ENCODE measurements at places on chromosomes 5 and 9.

DNA sequence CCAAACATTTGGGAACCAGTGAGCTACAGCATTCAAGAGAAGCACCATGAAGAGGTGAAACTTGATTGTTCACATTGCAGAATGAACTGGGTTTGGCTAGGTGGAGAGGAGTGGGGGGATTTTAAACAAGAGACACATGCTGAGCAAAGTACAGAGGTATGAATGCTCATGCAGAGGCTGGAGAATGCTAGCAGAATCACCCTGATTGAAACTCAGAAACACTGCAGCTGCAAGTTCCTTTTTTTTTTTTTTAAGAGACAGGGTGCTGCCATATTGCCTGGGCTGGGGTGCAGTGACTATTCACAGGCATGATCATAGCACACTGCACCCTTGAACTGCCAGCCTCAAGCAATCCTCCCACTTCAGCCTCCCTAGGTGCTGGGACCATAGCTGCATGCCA lies 35.1 kb downstream of the DENND1A start:
- no peak overlapping the region for H3K27ac ChIP-seq
- H3K4me1 ChIP-seq, result no peaks in the 10 kb centered on the region
- no peaks in the 10 kb centered on the region for H3K36me3 ChIP-seq
- H3K27me3 ChIP-seq, result no peaks in the 10 kb centered on the region

- no peak for DNase-seq
- no peak overlapping the region for H3K4me3 ChIP-seq
- no peaks in the 10 kb centered on the region for H3K4me1 ChIP-seq
- H3K36me3 ChIP-seq, result no peaks in the 10 kb centered on the region
Observed at GRCh38 chr9:92798358-92798757, 33.7 kb upstream of the BICD2 start.

- H3K4me3 ChIP-seq, result peak within 1 kb of the TSS; percentile 84
- peaks cover 2% of the 10 kb centered on the region for H3K4me1 ChIP-seq
Observed at GRCh38 chr5:179060116-179061008, at the start of gene ZNF354C. Gene ZNF354C (plus strand): TSS chr5:179060373. CDS start chr5:179062069, 1,696 bp downstream.

- H3K27ac ChIP-seq, result no peak overlapping the region
- peaks cover 8% of the 10 kb centered on the region for H3K4me1 ChIP-seq
- H3K27me3 ChIP-seq, result peaks cover 37% of the 10 kb centered on the region
- DNase-seq, result no peak
Observed at GRCh38 chr5:11385901-11386293, 518.3 kb downstream of the CTNND2 start.

- H3K27me3 ChIP-seq, result no peaks in the 10 kb centered on the region
- no peaks in the 10 kb centered on the region for H3K4me1 ChIP-seq
- no peak overlapping the region for H3K4me3 ChIP-seq
- peak; percentile 66 for DNase-seq
Observed at GRCh38 chr5:62779010-62779422, 200.4 kb downstream of the LRRC70 start.

GRCh38 chr5:34511915-34512314 lies 144.2 kb upstream of the RAI14 start:
- no peak overlapping the region for H3K27ac ChIP-seq
- peaks cover 3% of the 10 kb centered on the region for H3K4me1 ChIP-seq
- H3K36me3 ChIP-seq, result no peaks in the 10 kb centered on the region
- no peaks in the 10 kb centered on the region for H3K27me3 ChIP-seq
- DNase-seq, result peak; percentile 42

- H3K4me1 ChIP-seq, result peaks cover 8% of the 10 kb centered on the region
- DNase-seq, result peak; percentile 44
- peaks cover 12% of the 10 kb centered on the region for H3K36me3 ChIP-seq
- H3K27me3 ChIP-seq, result no peaks in the 10 kb centered on the region
- no peak overlapping the region for H3K27ac ChIP-seq
- no peak overlapping the region for H3K4me3 ChIP-seq
Observed at GRCh38 chr9:121368138-121368522, 1.9 kb downstream of the STOM start.

GRCh38 chr5:79736528-79737514 lies 47.2 kb downstream of the CMYA5 start:
- no peaks in the 10 kb centered on the region for H3K36me3 ChIP-seq
- no peak overlapping the region for H3K27ac ChIP-seq
- H3K27me3 ChIP-seq, result peaks cover 27% of the 10 kb centered on the region

- H3K4me3 ChIP-seq, result no peak overlapping the region
- H3K27me3 ChIP-seq, result no peaks in the 10 kb centered on the region
- no peak for DNase-seq
- no peaks in the 10 kb centered on the region for H3K36me3 ChIP-seq
- H3K4me1 ChIP-seq, result no peaks in the 10 kb centered on the region
Observed at GRCh38 chr9:12318732-12319685, 374.2 kb upstream of the TYRP1 start.

DNA sequence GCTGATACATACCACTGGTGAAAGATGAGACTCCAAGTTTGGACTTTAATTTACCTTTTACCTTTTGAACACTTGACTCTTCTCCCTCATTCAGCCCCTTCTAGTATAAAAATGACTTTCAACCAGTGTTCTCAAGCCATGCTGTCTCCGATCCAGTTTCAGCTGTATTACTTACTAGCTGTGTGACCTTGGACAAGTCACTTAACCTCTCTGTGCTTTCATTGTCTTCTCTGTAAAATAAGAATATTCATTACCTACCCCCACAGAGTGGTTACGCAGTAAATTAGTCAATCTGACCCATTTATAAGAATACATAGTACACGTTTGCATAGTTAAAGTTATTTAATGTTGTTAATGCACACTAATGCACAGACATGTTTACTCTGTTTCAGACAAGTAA lies 12.6 kb upstream of the CEMIP2 start:
- DNase-seq, result no peak
- H3K27me3 ChIP-seq, result no peaks in the 10 kb centered on the region
- no peak overlapping the region for H3K4me3 ChIP-seq
- peaks cover 5% of the 10 kb centered on the region for H3K4me1 ChIP-seq

- no peaks in the 10 kb centered on the region for H3K36me3 ChIP-seq
- H3K27me3 ChIP-seq, result no peaks in the 10 kb centered on the region
- no peaks in the 10 kb centered on the region for H3K4me1 ChIP-seq
- H3K27ac ChIP-seq, result no peak overlapping the region
Observed at GRCh38 chr5:110463106-110463505, 263.4 kb downstream of the TMEM232 start.

DNA sequence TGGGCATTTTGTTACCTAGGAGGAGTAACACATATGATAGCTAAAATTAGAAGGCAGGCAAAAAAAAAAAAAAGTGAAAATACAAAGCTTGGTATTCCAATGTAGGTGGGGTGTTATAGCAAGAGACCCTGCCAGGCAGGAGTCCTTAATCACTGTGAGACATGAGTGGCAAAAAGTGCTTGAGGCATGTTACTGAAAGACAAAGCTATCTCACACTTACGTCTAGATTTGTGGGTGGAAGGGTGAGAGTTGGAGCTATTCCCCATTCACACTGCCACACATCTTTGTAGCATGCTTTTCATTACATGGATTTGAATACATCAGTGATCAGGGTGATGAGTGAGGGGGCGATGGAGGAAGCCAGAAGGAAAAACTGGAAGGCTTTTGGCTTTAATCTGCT lies 2.6 kb upstream of the PLPPR1 start:
- H3K4me3 ChIP-seq, result no peak overlapping the region
- no peak overlapping the region for H3K27ac ChIP-seq
- H3K4me1 ChIP-seq, result peaks cover 16% of the 10 kb centered on the region
- DNase-seq, result no peak

DNA sequence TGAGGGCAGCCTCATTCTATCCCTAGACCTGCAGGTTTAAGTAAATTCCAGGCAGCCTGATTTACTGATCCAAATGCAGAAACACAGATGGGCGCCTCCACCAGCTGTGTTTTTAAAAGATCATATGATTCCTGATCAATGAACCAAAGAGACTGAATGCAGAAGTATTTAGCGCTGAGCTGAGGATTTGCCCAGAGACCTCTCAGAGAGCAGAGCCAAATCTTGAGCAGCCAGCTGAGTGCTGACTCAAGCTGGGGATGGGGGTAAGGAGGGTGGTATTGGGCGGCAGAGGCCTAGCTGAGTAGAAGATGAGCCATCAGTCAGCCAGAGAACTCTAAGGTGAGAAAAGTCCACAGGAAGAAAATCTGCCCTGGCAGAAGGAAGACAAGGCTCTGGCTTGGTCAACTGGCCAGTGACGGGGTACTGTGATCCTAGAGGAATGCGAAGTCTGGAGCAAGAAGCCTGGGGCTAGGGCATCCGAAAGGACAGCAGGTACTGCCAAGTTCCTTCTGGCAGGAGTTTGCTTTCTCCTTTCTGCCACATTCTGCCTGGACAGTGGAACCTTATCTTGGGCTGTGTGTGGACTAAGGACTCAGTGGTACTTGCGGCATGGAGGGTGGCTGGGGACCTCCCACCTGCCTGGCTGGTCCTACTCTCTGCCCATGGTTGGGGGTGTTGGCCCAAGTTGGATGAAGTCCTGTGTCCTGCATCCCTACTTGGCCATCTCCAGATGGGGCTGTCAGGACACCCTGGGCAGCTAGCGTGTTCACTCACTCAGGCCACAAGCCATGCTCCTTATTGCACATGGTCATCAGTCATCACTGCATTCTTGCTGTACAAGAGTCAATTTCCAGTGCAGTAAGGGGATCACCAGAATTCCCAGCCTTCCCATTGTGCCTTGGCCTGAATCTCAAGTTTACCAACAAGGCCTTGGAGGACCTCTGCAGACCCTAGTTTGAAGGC lies 34.5 kb upstream of the CDKN2AIPNL start:
- H3K4me1 ChIP-seq, result peaks cover 18% of the 10 kb centered on the region
- H3K36me3 ChIP-seq, result no peaks in the 10 kb centered on the region
- no peak for DNase-seq
- peak overlapping the region; percentile 91 for H3K27ac ChIP-seq

- DNase-seq, result no peak
- H3K4me1 ChIP-seq, result peaks cover 7% of the 10 kb centered on the region
- H3K27me3 ChIP-seq, result no peaks in the 10 kb centered on the region
Observed at GRCh38 chr5:160088805-160089204, 30.4 kb downstream of the PWWP2A start.

- no peaks in the 10 kb centered on the region for H3K36me3 ChIP-seq
- no peak for DNase-seq
- no peak overlapping the region for H3K27ac ChIP-seq
- H3K27me3 ChIP-seq, result no peaks in the 10 kb centered on the region
- H3K4me1 ChIP-seq, result peaks cover 4% of the 10 kb centered on the region
Observed at GRCh38 chr9:107547772-107548297, 58.3 kb upstream of the KLF4 start.

DNA sequence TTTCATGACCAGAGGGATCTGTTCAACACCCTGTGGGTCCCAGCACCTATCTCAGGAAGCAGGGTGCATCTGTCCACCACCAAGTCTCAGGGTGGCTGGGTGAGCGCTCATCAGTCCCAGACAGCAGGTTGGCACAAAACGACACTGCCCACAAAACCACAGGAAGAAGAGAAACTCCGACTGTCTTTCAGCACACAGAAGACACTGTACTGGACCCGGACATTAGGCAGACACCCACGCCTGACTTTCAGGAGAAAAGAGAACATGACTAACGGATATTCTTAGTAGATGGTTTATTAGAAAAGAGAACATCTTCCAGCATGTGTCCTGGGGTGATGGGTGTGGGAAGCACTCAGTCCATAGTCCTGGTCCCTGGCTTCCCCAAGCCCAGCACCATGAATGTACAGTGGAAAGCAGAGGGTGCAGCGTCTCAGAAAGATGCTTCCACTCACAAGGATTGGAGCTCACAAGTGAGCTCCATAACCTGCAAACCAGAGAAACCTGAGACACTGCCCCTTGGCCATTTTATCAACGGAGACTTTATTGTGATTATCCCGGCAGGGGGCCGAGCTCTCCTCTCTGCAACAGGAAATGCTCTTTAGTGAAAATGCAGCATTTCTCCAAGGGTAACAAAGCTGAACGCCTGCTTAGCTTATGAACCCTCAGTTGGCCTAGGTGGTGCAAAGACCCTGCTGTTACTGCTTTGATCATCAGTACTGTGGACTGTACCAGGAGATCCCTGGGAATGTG lies 35.8 kb upstream of the LCP2 start:
- peaks cover 6% of the 10 kb centered on the region for H3K27me3 ChIP-seq
- H3K4me1 ChIP-seq, result peaks cover 3% of the 10 kb centered on the region
- DNase-seq, result no peak
- H3K36me3 ChIP-seq, result no peaks in the 10 kb centered on the region
- H3K4me3 ChIP-seq, result no peak overlapping the region
- no peak overlapping the region for H3K27ac ChIP-seq

DNA sequence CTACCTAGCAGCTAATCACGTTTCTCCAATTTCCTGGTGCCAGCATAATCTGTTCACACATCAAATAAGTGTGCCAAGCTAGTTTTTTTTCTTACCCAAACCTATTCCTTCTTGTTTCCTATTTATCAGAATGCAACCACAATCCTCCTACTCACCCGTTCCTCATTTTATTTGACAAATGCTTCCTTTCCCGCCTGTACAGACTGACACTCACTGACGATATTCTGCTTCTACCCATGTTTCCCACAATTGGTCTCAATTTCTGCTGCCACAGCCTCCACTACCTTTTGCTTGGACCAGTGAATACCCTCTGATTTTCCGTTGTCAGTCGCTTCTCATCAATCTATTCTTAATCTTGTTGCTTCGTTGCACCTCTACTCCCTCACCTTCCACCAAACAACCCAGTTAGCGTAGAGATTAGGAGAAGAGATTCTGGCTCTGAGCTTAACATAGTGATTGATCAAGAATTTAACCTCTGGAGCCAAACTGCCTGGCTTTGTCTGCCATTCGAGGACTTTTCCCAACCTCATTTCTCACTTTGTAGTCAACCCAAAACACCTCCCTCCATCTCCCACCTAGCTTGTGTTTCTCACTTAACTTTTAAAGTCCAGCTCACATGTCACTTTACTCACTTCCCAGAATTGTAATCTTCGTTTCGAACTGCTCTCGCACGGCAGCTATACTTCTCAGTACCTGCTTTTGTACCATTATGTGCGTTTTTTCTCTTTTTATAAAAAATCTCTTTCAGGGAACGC lies 729 bp upstream of the TMEM38B start:
- H3K36me3 ChIP-seq, result no peaks in the 10 kb centered on the region
- H3K4me3 ChIP-seq, result peak overlapping the region; percentile 88
- peaks cover 20% of the 10 kb centered on the region for H3K27me3 ChIP-seq
- peaks cover 2% of the 10 kb centered on the region for H3K4me1 ChIP-seq

- H3K4me3 ChIP-seq, result no peak overlapping the region
- DNase-seq, result no peak
- peaks cover 7% of the 10 kb centered on the region for H3K4me1 ChIP-seq
- no peak overlapping the region for H3K27ac ChIP-seq
- no peaks in the 10 kb centered on the region for H3K27me3 ChIP-seq
- H3K36me3 ChIP-seq, result no peaks in the 10 kb centered on the region
Observed at GRCh38 chr5:24363789-24364481, 280.8 kb downstream of the CDH10 start.

GRCh38 chr9:133995012-133995896 lies 3.1 kb upstream of the VAV2 start:
- H3K4me1 ChIP-seq, result peaks cover 33% of the 10 kb centered on the region
- H3K27ac ChIP-seq, result no peak overlapping the region
- H3K27me3 ChIP-seq, result peaks cover 25% of the 10 kb centered on the region
- H3K4me3 ChIP-seq, result no peak overlapping the region
- DNase-seq, result no peak

- peaks cover 39% of the 10 kb centered on the region for H3K4me1 ChIP-seq
- DNase-seq, result no peak
- H3K4me3 ChIP-seq, result no peak overlapping the region
- H3K27me3 ChIP-seq, result no peaks in the 10 kb centered on the region
- H3K36me3 ChIP-seq, result peaks cover 3% of the 10 kb centered on the region
- H3K27ac ChIP-seq, result peak overlapping the region; percentile 10
Observed at GRCh38 chr5:14246350-14247053, 103.4 kb downstream of the TRIO start.
